ENCODE measurements at places on chromosomes 6 and 20. TPM values are rescaled to one million over a fixed set of nuclear protein-coding genes. Genes with fewer than 3 reads are reported as not detected.
A peak's percentile ranks its signal among the peaks of the same experiment; 100 is the strongest.

DNA sequence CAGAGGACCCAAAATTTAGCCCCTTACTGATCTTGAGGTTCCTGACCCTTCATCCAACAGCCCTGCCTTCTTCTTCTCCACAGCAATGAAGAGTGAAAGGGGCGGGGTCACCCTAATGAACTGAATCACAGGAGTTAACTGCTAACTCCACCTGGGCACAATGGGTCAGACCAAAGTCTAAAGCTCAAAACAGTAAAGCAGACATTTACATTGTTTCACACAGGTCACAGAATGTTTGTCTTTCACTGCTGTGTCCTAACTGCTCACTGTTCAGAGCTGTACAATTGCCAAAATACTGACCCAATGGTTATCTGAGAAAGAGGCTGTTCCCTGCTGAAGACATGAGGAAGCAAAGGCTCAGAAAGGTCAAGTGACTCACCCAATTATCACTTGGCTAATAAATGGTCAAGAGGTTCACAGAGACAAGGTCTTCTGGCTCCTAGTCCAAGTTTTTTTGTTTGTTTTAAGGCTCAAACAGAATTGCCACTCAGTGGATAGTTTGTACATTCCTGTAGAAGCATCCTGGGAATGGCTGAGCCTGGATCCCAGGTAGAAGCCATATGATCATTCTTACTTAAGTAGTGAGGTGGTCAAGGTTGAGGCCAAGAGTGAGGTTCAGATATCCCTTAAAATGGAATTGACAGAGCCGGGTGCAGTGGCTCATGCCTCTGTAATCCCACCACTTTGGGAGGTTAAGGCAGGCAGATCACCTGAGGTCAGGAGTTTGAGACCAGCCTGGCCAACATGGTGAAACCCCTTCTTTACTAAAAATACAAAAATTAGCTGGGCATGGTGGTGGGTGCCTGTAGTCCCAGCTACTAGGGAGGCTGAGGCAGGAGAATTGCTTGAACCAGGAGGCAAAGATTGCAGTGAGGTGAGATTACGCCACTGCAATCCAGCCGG, 35.1 kb upstream of the FAM83C start:
- DNase-seq: no peak

DNA sequence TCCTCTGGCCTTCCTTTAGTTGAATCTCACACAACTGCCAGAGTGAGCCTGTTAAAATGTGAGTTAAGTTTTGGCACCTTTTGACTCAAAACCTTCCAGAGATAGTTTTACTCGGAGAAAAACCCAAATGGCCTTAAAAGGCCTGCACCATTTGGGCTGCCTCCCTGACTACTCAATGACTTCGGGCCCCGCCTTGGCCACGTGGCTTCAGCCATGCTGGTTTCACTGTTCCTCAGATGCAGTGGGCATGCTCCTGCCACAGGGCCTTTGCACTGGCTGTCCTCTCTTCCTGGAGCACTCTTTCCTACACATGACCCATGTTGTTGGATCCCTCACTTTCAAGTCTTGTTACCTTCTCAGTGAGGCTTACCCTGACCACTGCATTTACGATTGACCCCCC, 18.3 kb downstream of the VEGFA start:
- peak; percentile 60 for DNase-seq

DNA sequence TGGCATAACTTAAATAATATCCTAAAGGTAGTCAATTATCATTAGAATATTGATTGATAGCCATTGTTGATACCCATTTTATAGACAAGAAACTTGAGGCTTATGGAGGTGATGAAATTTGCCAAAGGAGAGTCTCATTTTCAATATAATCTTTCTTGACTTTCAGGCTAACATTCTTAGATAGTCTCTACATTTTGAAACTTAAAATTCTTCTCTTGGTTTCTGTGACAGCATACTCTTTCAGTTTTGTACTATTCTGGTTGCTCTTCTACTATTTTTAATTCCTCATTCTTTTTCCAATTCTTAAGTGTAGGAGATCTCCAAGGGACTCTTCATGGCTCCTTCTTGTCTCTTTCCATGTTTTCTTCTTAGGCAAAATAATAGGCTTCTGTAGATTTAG, 3.7 kb upstream of the SH3BGRL2 start:
- no peak for DNase-seq

- no peak for DNase-seq
Observed at GRCh38 chr6:145139140-145139850, 596.0 kb downstream of the EPM2A start.

DNA sequence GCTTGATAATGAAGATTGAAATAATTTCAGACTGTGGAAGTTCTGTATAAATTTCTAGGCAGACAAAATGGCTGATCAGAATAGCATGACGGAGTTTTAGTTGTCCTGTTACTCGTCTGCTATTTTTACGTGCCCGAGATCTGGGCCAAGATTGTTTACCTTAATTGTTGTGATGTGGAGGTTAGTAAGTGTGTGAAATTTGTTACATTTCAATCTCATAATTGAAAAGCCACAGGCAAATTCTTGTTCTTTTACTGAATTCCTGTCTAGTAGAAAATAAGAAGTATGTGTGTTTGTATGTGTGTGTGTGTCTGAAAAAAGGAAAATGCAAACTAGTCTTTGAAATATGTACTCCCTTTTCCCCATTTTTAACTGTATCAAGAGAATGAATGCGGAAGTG, 115.2 kb downstream of the UTRN start:
- no peak for DNase-seq

DNA sequence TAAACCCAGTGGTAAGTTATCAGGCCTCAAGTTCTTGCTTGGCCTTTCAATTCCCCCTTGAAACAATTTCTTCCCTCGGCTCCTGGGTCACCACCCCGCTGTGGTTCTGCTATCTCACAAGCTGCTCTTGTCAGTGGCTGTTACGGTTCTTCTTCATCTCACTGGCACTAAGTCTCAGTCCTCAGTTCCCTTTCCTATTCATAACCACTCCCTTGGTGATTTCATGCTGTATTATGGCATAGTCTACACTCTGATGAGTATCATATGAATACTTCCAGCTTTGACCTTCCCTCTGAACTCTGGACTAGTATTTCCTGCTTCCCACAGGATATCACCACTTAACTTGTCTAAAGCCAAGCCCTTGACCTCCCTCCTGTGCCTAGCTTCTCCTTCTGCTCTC, 7.9 kb downstream of the TAAR1 start:
- no peak for DNase-seq

DNA sequence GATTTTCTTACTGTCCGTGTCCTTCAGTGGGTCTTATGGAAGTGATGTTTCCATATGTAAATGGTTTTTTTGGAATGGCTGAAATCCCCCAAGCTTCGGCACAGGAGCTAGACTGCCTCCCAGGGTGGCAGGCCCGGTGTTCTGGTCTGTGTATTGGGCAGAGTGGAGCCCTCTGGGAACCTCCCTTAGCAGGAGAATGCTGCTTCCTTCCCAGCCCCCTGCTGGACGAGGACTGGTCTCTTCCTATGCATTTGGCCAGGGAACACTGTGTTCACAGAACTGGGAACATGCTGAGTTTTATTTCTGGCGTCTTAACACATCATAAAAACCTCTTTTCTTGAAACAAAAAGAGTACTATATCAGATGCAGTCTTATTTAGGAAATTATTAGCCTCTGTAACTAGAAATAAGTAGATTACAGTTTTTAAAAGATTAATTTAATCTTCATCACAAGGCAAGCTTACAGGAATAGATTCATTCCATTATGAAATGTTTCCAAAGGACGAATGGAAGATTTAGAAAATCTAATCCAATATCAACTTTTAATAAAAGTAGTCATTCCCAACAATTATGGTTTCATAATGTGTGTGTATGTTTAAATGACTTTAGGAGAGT, 56.6 kb downstream of the SYTL3 start:
- DNase-seq: peak; percentile 39

GRCh38 chr6:19772891-19773290, 64.3 kb upstream of the ID4 start:
- DNase-seq: no peak

DNA sequence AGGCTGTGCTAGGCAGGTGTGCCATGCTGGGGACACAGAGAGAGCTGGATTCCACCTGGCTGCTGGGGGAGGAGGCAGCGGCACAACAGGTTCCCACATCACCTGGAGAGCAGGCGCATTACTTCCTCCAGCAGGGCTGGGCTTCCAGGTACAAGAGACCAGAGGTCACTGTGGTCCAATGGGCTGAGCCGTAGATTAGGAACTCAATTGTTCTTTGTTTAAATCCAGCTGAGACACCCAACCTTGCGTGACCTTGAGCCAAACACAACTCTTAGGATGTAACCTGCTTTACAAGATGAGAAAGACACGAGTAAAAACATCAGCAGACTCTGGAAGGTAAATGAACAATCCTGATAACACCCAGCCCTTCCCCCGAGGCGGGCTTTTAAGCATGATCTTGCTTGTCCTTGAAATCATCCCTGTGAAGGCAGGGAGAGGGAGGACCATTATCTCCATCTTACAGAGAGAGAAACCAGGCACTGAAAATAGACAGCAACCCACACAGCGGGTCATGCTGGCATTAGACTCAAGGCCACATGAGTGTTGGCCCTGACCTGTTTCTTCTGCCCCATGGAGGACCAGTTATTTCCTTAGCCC, 216.5 kb upstream of the RREB1 start:
- no peak for DNase-seq

GRCh38 chr6:126381498-126381897, 41.6 kb downstream of the CENPW start:
- DNase-seq: no peak

DNA sequence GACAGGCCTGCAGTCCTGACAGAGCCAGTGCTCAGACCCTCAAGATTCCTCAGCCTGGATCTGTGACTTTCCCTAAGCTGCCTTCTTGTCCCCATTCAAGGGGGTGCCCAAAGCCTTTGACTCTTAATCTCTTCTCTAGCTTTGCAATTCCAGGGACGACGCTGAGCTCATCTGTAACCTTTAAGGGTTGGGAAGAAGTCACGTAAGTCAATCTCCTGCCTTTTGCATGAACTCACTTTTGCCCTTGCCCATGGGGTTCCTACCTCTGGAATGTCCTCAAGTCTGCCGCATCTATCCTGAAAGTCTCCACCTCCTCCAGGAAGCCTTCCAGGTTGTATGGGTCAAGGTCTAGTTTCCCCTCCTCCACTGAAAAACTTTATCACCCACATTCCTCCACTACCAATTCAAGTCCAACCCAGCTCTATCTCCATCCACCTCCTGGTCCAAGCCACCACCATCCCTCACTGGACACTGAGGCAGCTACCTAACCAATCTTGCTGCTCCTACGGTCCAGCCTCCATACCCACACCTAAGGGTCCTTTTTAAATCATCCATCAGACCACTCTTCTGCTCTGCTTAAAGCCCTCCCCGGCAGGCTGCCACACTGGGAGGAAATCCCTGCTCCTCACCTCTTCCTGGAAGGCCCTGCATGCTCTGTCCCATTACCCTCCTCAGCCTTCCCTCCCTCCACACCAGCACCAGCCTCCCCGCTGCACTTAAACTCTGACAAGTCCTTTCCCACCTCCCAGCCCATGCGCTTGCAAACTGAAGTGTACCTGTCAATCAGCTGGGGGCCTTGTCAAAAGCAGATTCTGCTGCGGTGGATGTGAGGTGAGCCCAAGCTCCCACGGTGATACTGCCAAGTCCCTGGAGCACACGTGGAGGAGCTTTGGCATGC, 29.7 kb downstream of the PREX1 start:
- no peak for DNase-seq

DNA sequence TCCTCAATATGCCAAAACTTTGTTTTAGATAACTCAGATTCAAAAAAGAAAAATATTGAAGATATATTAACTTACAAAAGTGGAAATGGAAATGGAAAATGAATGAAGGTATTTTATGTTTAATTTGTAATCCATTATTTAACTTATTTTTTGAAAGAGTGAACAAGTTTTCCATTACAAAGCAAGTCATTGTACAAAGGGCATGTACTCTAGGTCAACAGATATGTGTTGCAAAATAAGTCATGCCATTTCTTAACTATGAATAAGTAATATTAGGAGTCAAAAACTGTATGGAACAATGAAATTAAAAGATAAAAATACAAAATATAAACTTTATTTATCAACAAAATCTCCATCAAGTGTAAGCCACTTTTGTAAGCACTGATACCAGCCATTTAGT, 25.9 kb upstream of the DEFB113 start:
- no peak for DNase-seq

- DNase-seq: peak; percentile 32
Observed at GRCh38 chr6:79635232-79635543, 4.1 kb downstream of the SH3BGRL2 start.

DNA sequence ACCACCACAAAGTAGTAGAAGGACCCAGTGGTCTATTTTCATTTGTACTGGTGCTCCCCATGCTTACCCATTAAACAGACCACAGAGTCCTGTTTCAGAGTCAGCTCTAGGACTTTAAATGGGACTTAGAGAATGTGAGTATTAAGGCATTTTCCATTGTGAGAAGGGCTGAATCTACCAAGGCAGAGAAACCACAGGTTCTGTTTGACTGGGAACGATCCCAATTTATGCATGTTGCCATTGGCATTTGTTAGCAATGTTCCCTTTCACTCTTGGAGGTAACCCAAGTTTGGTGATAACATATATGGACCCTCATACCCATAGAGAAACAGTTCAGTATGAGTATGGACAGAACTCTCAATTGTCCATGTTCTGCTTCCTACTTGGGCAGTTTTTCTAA, 672.8 kb downstream of the KIF16B start:
- no peak for DNase-seq

DNA sequence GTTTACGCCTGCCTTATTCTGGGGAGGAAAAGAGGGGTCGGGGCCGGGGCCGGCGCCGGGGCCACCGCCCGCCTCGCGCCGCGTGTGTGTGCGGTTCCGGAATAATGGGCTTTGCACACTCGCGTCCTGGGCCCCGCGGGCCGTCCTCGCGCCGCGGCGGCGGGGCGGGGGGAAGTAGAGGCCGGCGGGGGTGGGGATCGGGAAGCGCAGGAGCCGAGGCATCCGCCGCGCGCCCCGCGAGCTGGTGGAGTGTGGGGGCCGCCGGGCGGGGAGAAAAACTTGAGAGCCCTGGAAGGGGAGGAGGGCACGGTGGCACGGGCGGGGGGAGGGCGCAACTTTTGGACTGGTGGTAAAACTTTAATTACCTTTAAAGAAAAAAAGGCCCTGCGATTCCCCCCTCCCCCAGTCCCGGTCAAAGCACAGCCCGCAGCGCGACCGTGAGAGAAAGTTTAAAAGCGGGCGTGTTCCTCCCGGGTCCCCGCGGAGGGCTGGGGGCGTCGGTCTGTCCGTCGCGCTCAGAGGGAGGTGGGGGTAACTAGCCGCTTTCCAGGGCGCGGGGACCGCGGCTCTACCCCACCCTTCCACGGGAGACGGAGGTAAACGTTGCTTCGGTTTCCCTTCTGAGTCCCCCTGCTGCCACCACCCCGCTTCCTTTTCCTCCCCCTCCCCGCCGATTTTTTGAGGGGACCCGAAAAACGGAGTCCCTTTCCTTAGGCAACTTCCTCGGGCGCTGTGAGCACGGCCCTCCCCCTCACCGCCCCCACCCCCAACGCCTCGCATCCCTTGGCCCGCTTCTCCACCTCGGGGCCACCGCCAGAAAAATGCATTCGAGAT, 1.9 kb downstream of the L3MBTL3 start:
- peak; percentile 26 for DNase-seq

GRCh38 chr6:91341473-91341872, 754.6 kb upstream of the MAP3K7 start:
- DNase-seq: no peak

- peak; percentile 47 for DNase-seq
Observed at GRCh38 chr6:31831350-31832215, 4.0 kb downstream of the HSPA1B start.

The LTB gene
- polyA plus RNA-seq: 6.6 TPM

The BTN1A1 gene
- polyA plus RNA-seq: not detected

The TTK gene
- polyA plus RNA-seq: 0.13 TPM

The KCNK16 gene
- not detected for polyA plus RNA-seq

The ZNF334 gene
- polyA plus RNA-seq: 3.7 TPM

The GUCA1A gene
- not detected for polyA plus RNA-seq

The GJA10 gene
- polyA plus RNA-seq: not detected

The DEFB115 gene
- not detected for polyA plus RNA-seq

The PCSK2 gene
- polyA plus RNA-seq: 0.54 TPM
